ENCODE measurements at places on chromosomes 1 and 21.

GRCh38 chr1:234763367-234763766 lies 153.4 kb upstream of the IRF2BP2 start:
- no peak for DNase-seq

DNA sequence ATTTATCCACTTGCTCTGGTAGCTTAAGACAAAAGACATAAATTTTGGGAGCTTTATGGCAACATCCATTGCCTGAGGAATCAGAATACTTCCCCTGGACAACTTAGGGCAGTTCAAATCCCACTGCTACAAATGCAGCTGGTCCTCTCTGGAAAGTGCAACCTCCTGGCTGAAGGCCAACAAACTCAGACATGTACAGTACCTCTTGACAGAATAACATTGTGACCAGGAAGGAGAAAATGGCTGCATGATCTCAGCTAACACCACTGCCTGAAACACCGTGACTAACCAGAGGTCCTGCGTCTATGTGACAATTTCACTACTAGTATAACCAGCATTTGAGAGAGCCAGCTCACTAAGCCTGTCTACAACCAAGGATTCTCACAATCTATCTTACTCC lies 218.9 kb downstream of the CRB1 start:
- DNase-seq: no peak

- DNase-seq: no peak
Observed at GRCh38 chr21:31354122-31354521, 10.1 kb upstream of the TIAM1 start.

- no peak for DNase-seq
Observed at GRCh38 chr1:214264196-214264595, 16.8 kb upstream of the SMYD2 start.

- DNase-seq: no peak
Observed at GRCh38 chr1:199041173-199041914, 402.5 kb downstream of the PTPRC start.

GRCh38 chr21:23394458-23394857 lies 2212.8 kb downstream of the MRPL39 start:
- no peak for DNase-seq

DNA sequence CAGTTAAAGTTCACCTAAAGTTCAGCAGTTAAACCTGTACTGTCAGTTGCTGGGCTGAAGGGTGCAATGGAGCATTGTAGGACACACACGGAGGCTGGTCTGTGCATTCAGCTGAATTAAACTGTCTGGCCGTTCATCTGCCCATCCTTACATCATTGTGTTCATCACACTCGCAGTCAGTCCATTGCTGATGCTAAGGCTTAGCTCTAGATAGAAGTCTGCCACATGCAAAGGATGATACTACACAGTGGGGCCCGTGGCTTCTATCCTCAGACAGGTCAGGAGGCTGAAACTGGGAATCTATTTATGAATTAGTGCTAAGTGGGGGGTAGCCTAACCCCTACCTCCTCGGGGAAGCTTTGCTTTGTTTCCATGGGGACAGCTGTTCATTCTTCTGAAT lies 60.4 kb downstream of the CNIH3 start:
- DNase-seq: no peak

DNA sequence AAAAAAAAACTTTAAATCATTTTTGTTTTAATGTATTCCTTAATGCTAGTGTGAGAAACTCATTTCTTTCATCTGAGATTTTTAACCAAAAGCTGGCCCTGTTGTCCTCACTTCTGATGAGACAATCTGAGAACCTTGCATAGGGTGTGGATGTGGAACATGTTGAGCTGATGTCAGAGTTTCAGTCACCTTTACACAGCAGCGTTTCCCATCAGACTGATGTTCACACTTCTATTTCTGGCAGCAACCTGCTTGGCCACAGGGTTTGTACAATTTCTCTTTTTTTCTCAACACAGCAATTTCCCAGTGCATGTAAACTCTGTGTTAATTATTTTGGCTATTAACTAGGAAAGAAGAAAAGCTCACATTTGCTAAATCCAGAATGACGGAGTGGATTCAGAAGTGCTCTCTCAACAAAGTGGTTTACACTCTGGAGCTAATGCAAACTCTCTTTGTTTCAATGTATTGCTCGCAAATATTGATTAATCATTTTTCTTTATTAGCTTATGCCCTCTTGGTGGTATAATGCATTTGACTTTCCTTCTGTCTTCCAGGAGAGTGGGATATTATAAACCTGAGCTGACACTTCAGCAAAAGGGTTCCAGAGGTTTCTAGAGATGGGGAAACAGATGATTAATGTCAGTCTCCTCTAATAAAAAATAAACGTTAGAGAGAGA lies 70.5 kb upstream of the HSPA13 start:
- DNase-seq: no peak

DNA sequence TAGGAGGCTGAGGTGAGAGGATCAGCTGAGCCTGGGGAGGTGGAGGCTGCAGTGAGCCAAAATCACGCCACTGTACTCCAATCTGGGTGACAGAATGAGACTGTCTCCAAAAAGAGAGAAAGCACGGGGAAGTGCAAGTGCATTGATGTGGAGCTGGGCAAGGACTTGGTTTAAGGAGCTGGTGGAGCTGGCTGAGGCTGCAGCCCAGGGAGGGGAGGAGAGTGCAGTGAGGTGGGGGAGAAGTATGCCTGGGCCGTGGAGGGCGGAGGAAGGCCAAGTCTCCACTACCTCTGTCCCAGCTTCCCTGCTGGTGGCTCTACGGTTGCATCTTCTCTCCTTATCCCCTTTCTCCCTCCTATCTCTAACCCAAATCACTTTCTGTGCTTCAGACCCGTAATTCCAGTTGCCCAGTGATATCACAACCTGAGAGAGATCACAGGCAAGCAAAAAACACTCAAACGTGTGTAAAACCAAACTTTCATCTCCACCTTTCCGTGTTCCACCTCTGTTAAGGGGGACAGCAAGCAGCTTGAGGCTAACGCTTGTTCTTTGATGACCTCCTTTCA lies 11.1 kb downstream of the TOR3A start:
- DNase-seq: no peak

DNA sequence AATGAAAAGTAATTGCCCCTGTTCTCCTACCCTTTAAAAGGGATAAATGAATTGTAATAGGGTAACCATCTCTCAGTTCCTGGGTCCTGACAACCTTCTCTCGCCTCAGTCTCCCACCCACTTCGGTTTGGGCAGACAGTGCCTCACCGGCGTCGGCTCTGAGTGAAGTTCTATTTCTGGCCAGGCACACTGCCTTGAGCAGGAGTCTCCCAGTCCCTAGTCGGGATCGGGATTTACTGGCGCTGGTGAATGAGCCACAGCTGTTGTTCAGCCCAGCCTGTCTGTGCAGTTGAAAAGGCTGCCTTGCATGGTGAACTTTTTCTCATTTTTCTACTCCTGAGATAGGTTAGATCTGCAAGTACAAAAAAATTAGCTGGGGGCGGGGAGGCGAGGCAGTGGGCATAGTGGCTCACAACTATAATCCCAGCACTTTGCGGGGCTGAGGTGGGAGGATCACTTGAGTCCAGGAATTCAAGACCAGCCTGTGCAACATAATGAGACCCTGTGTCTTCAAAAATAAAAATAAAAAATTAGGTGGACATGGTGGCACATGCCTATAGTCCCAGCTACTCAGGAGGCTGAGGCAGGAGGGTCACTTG lies 7.4 kb downstream of the PLEKHM2 start:
- DNase-seq: no peak

DNA sequence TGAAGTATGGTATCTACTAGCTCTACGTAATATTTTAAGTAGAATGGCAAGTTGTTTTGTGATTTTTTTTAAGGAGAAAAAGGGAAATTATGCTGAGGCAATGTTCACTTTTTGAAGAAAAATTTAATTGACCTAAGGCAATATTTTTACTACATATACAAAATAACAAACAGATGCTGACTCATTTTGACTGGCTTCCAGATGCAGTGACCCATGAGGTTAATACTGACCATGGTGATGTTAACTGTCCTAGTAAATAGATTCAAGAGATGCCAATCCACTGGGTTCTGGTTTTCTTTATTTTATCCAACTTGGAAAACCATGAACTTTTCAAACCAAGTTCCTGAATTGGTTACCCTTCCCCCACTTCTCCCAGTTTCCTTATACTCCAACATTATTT lies 154.9 kb downstream of the CRB1 start:
- DNase-seq: no peak

- DNase-seq: no peak
Observed at GRCh38 chr21:27795418-27795817, 828.5 kb upstream of the ADAMTS5 start.

- peak; percentile 38 for DNase-seq
Observed at GRCh38 chr1:19113697-19114092, 96.4 kb downstream of the UBR4 start.

DNA sequence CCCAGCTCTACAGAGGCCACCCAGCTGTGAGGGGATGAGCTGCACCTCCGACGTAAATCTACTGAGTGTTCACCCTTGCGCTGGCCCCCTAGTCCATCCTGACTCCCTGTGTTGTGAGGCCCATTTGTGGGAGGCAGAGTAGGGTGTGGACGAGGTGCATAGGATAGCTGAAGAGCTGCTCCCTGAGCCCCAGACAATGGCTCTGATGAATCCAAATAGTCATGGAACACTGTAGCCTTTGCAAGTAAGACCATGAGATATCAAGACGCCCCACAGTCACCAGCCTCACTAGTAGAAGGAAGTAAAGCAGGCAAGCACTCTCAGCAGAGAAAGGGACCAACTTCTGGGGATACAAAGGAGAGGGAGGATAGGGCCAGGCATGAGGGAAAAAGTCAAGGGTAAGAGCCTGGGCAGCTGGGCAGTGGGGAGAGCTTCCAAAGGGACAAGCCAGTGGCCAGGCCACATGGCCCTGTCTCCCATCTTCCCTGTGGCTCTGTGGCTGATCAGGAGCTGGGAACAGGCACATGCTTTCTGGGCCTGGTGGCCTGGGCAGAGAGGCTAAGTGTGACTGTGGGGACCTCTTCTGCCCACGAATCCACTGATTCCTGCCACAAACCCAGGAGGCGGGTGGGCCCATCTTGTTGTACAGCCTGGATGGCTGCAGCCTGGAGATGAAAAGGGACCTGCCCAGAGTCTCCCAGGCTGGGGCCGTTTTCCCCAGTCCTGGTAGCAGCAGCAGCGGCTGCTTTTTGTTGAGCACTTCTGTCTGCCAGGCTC lies 55.5 kb upstream of the EPS8L3 start:
- no peak for DNase-seq

DNA sequence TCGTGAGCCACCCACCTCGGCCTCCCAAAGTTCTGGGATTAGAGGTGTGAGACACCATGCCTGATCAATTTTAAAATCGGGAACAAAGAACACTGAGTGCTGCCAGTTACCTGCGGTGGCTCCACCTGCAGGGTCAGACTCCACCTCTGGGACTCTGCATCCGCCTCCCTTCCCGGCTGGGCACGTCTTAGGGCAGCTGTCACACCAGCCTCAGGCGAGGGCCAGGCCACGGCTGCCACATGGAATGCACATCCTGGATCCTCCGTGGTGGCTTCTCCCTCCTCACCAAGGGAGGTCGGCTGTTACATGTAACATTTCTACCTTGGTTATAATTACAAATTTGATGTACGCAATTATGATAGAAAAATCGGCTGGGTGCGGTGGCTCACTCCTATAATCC lies 5.9 kb upstream of the MXRA8 start:
- no peak for DNase-seq

DNA sequence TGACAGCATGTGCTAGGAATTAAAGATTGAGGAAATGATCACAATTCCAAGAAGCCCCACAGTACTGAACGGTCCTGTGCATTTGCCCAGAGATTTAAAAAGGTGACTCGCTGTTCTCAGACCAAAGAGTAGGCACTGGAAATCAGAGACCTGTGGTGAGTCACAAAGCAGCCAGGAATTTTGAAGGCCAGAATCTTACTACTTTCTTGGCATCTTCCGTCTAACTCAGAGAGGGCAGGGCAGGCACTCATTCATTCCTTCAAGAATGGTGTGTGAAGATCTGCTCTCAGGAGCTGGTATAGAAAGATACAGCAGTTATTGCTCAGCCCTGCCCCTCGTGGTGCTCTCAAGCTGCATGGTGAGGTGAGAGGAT lies 57.9 kb downstream of the BRINP2 start:
- DNase-seq: no peak

DNA sequence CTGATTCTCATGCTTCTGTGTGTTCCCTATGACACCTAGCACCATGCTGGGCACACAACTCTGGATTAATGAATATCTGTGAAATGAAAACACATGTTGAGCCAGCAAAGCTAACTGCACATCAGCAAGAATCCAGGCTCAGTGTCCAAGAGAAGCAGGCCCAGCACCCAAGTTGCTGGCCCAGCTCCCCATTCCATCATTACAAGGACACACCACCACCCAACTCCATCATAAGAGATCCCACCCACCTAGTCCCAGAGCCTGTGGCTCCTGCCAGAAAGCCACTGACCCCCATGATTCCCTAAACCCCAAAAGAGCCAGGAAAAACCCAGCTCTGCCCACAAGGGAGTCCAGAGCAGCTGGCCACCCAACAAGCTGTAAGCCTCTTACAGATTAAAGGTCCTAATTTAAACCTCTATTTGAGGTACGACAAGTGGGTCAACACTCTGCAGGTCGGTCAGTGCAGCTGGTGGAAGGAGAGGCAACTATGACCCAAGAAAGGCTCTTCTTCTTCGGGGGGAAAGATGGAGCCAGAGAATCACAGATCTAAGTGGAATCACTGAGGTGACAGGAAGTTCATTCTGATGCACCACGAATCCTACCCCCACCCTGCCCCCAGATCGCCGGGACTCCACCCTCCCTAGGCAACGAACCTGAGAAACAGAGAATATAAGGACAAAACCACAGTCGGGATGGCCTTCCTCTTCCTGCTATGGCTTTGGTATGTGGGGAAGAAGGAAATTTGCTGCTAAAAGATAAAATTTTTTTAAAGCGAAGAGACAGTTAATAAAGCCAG lies 58.2 kb downstream of the CD34 start:
- DNase-seq: no peak

DNA sequence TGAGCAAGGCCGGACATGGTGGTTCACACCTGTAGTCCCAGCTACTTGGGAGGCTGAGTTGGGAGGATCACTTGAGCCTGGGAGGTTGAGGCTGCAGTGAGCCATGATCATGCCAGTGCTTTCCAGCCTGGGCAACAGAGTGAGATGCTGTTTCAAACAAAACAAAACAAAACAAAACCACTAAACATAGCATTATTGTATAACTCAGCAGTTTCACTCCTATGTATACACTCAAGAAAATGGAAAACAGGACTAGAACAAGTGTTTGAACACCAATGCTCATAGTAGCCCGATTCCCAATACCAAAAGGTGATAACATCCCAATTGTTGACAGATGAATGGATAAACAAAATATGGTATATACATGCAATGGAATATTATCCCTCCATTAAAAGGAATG lies 1.3 kb upstream of the SPATA21 start:
- DNase-seq: no peak

- no peak for DNase-seq
Observed at GRCh38 chr1:202981939-202982338, 14.9 kb upstream of the CYB5R1 start.

GRCh38 chr1:55313903-55314302 lies 98.7 kb upstream of the USP24 start:
- DNase-seq: no peak

DNA sequence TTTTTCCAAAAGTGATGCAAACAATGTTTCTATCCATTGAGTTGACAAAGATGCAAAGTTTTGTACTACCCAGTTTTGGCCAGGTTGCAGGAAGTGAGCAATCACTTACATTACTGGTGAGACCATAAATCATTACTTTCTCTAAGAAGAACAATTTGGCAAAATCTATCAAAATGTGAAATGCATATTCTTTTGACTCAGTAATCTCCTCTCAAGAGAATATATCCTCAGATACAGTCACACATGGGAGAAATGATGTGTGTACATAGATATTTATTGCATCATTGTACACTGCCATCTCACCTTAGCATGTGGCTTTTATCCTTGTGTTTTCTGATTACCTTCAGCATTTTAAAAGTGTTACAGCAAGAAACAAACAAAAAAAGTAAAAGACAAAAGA lies 52.4 kb upstream of the FMO3 start:
- no peak for DNase-seq
